Femur (tissue), 1 donor: ENCODE measurements at places on chromosomes 5 and 9.

DNA sequence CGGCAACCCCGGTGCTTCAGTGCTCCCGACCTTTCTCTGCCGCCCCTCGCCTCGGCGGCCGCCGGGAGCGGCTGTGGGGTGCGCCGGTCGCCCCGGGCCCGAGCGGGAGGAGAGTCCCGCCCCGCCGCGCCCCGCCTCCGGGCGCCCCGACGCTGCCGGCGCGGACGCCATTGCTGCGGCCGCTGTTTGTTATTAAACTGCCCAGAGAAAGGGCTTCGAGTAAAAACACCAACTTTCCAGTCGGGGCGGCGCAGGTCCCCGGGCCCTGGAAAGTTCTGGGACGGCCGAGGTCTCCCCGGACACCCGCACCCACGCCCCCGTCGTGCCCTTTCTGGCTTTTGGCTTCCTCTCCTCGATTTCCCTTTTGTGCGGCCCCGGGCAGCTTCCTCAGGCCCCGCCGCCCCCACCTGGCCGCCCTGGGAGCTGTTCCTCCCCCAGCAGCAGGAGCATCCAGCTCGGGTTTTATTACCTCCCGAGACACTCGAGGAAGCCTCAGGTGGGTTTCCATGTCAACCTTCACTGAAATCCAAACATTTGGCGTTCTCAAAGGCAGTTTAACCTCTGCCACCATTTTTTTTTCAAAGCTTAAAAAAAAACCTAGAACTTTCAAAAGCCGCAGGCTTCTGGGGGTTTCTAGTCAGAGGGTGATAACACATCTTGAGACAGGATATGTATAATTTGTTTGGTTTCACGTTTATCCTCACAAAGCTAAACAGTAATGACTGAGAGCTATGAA is 334.4 kb downstream of the CWC27 start:
- DNase-seq: peak; percentile 76

GRCh38 chr9:10818206-10818605 is 205.4 kb upstream of the PTPRD start:
- no peak for DNase-seq

DNA sequence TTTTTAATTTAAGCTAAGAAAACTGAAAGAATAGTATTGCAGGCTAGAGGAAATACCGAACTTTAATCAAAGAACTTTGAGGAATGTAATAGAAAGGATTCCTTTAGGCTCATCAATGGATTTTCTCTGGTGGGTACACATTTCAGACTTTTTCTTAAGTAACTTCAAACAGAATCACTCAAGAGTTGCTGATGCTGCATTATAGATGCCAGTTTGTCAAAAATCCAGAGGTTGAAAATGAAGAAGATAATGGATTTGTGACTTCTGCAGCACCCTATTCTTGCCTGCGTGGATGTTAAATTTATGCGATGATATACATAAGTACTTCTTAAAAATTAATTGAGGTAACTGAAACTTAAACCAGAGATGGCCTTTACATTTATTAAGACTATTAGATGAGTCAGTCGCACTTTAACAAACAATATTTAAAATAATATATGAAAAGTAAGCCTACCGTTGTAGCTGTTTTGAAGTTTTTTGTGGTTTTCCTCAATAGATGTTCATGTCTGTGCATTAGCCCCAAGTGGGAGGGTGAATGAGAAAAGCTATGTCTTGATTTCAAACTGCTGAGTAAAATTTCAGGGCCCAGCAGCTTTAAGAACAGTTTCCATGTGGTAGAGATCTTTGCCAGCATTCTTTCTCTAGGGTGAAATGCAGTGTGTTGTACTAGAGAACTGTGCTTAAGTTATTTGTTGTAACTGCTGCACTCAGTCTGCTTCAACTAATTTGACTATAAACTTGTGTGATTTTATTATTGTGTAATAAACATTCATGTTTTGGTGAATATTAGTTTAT is at the start of gene OGN:
Gene OGN (minus strand): TSS at position 537 of the 795 bp plus-strand sequence. CDS start 1,171 bp downstream, outside the sequence.
- DNase-seq: peak; percentile 64

DNA sequence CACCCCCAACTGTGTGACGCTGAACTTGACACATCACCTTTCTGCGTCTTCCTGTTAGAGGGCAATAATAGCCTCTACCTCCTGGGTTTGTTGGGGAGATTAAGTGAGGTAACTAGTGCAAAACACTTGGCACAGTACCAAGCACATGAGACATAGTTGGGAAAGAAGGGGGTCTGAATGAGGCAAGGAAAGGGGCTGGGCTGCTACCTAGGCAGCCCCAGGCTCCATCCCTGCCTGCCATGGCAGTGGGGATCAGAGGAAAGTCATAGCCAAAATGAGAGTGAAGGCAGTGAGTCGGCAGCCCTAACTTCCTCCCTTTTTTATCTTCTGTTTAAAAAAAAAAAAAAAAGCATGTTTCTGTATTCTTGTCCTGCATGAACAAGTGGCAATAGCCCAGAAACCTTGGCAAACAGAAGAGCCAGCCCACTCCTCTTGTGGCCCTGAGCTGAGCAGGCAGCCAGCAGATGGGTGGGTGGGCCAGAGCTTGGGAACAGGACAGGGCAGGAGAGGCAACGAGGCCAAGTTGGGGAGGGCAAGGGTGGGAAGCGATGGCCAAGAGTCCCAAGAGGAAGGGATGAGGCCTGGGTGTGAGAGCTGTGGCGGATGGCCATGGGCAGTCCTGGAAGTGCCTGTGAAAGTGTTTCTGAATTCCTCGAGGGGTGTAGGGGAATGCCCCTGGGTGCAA is 11.4 kb downstream of the CAMK2A start:
- DNase-seq: no peak

- DNase-seq: no peak
Observed at GRCh38 chr5:105101577-105101976, 1539.0 kb upstream of the NUDT12 start.

GRCh38 chr5:31412324-31412723 is 119.6 kb downstream of the DROSHA start:
- DNase-seq: no peak

- no peak for DNase-seq
Observed at GRCh38 chr5:115657125-115657880, 31.5 kb upstream of the TMED7 start.

DNA sequence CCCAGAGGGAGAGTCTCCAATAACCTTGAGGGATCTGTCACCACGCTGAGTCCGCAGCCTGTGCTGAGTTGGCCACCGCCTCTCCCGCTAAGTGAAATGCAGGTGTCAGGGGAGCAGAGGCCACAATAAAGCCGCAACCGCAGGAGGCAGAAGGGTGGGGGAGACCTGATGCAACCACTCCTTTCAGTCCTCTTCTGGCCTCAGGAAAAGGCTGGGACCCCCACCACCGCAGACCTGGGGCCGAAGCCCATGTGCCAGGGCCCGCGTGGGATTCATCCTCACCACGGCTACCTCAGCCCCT is 576 bp downstream of the MAP1B start:
- DNase-seq: peak; percentile 38
